Jurkat, Clone E6-1 (cell line): ENCODE measurements at places on chromosomes 13 and 19.

DNA sequence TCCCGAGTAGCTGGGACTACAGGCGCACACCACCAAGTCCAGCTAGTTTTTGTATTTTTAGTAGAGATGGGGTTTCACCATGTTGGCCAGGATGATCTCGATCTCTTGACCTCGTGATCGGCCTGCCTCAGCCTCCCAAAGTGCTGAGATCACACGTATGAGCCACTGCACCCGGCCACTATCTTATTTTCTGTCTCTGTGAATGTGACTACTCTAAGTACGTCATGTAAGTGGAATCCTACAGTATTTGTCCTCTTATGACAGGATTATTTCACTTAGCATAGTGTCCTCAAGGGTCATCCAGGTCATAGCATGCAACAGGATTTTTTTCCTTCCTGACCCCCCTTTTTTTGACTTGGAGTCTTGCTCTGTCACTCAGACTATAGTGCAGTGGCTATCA lies 4.8 kb upstream of the TMEM91 start:
- no peak for DNase-seq

DNA sequence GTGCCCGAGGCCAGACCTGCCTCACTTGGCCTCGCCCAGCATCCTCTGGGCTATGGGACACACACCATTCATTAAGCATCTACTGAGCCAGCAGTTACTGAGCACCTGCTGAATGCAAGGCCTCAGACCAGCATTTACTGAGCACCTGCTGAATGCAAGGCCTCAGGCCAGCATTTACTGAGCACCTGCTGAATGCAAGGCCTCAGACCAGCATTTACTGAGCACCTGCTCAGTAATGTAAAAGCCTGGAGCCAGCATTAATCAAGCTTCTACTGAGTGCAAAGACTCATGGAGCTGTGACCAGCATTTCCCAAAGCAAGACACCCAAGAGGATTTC lies 3.7 kb downstream of the ATP8B3 start:
- DNase-seq: no peak

DNA sequence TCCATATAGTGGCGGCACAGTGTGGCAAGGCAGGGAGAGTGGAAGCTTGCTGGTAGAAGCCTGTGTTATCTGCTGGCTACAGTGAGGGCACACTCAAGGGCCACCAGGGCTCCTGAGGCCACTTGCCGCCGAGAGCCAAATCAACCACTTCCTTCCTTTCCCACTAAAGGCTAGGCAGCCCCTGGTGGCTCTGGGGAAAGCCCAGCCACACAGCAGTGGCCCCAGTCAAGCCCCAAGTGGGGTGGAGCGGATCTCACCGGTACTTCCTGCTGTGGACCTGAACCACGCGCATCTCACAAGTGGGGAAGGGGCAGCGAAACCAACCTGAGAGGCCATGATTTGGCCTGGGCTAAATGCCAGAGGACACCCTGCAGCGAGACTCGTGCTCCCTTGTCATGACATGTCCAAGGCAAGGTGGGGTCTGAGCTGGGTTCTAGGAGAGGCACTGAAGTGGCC lies 21.9 kb upstream of the SLC35E1 start:
- no peak for DNase-seq

- DNase-seq: no peak
Observed at GRCh38 chr13:31046711-31047279, 114.3 kb downstream of the TEX26 start.
